ENCODE measurements at places on chromosomes 7 and 10. TPM values are rescaled to one million over a fixed set of nuclear protein-coding genes. Genes with fewer than 3 reads are reported as not detected.

Gene CLCN1
- total RNA-seq, result 0.13 TPM

Gene TMUB1
- total RNA-seq, result 53.6 TPM

Gene CC2D2B
- total RNA-seq, result 0.72 TPM

Gene BLOC1S2
- total RNA-seq, result 69.8 TPM

Gene RNF133
- 0.31 TPM for total RNA-seq

Gene CADPS2
- 8.1 TPM for total RNA-seq

DNA sequence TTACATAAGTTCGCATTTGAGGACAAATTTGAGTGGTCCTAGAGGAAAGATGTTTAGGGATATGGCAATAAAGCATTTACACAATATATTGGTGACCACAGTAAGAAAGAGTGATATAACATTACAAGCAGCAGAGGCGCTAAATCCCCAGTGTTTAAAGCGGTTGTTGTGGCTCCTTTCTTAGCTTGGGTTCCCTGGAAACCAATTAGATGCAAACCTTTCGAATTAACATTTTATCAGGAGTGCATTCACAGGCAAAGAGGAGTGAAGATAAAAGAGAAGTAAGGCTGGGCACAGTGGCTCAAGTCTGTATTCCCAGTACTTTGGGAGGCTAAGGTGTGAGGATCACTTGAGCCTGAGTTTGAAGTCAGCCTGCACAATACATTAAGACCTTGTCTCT is 331.1 kb downstream of the BICC1 start:
- no peak overlapping the region for H3K4me3 ChIP-seq
- H3K27ac ChIP-seq, result no peak overlapping the region
- no peaks in the 10 kb centered on the region for H3K4me1 ChIP-seq

GRCh38 chr7:67518580-67518979 is 521.9 kb downstream of the TYW1 start:
- H3K4me1 ChIP-seq, result no peaks in the 10 kb centered on the region
- no peak overlapping the region for H3K4me3 ChIP-seq
- no peaks in the 10 kb centered on the region for H3K27me3 ChIP-seq
- H3K36me3 ChIP-seq, result peaks cover 40% of the 10 kb centered on the region
- DNase-seq, result no peak

GRCh38 chr10:71092812-71093401 is 119.5 kb upstream of the UNC5B start:
- no peaks in the 10 kb centered on the region for H3K36me3 ChIP-seq
- no peaks in the 10 kb centered on the region for H3K27me3 ChIP-seq
- no peaks in the 10 kb centered on the region for H3K4me1 ChIP-seq

- no peaks in the 10 kb centered on the region for H3K36me3 ChIP-seq
- H3K27me3 ChIP-seq, result no peaks in the 10 kb centered on the region
- no peak for DNase-seq
Measured at GRCh38 chr10:50540069-50540825, 83.5 kb downstream of the SGMS1 start.

- no peak overlapping the region for H3K27ac ChIP-seq
- no peaks in the 10 kb centered on the region for H3K4me1 ChIP-seq
- H3K36me3 ChIP-seq, result no peaks in the 10 kb centered on the region
- no peak for DNase-seq
Measured at GRCh38 chr10:88920986-88921593, 31.5 kb downstream of the ACTA2 start.

DNA sequence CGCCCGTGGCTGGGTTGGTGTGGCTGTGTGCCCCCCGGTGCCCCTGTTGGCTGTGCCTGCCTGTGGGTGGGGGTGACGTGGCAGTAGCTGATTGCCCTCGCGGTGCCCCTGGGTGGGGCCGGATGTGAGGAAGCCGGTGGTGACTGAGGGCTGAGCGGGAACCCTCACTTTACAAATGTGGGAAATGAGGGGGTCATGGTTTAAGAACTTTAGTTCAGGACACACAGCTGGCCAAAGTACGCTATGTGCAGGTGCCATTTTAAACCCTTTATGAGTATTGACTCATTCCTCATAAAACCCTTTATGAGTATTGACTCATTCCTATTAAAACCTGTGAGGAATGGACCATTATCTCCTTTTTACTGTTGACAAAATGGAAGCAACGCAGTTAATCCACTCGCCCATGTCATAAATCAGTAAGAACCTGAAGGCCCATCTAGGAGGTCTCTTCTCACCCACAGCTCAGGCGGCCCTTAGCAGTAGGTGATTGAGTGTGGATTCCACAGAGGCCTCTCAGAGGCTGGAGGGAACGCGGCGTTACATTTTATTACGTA is 290.1 kb upstream of the COBL start:
- no peaks in the 10 kb centered on the region for H3K27me3 ChIP-seq
- H3K27ac ChIP-seq, result no peak overlapping the region
- no peak for DNase-seq
- H3K36me3 ChIP-seq, result no peaks in the 10 kb centered on the region
- H3K4me3 ChIP-seq, result no peak overlapping the region

- no peak overlapping the region for H3K4me3 ChIP-seq
- H3K36me3 ChIP-seq, result no peaks in the 10 kb centered on the region
- peaks cover 3% of the 10 kb centered on the region for H3K4me1 ChIP-seq
- no peaks in the 10 kb centered on the region for H3K27me3 ChIP-seq
- no peak overlapping the region for H3K27ac ChIP-seq
- DNase-seq, result no peak
Measured at GRCh38 chr10:95276367-95277200, 14.2 kb downstream of the PDLIM1 start.

DNA sequence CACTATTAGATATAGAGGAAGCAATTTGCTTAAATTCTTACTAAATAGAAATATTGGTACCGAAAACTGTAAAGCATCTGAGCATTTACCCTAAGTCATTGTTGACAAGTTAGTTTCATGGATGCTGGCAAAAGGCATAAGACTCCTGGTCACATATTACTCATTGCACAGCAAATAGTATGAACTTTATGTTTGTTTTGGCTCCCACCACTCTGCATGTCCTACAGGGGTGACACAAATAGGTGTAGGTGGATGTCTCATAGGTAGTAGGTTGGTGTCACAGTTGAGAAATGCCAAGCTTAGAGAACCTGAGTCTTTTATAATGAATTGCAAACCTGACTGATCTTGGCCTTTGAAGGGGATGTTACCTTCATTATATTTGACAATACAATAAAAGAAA is 199.6 kb upstream of the SEMA3D start:
- H3K27ac ChIP-seq, result no peak overlapping the region
- DNase-seq, result no peak
- no peaks in the 10 kb centered on the region for H3K27me3 ChIP-seq
- H3K36me3 ChIP-seq, result no peaks in the 10 kb centered on the region

GRCh38 chr7:44463169-44463808 is 27.2 kb downstream of the NUDCD3 start:
- H3K27me3 ChIP-seq, result no peaks in the 10 kb centered on the region
- DNase-seq, result no peak
- no peak overlapping the region for H3K4me3 ChIP-seq
- no peaks in the 10 kb centered on the region for H3K4me1 ChIP-seq

All from H9 (cell line).